ENCODE measurements at places on chromosomes 3 and 15.

- no peak for DNase-seq
Observed at GRCh38 chr3:133820129-133820528, 14.5 kb downstream of the SRPRB start.

DNA sequence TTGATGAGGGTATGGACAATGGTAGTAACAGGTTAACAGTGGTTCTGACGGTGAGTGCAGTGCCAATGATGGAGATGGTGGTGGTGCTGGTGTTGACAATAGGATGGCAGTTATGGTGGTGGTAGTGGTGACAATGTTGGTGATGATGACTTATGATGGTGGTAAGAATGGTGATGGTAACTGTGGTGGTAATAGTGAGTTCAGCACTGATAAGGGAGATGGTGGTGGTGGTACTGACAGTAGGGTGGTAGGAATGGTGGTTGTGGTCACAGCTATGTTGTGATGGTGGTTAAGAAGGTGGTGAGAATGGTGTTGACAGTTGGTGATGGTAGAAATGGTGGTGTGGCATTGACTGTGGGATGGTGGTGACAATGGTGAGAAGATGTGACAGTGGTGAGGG is 13.4 kb upstream of the INSYN1 start:
- no peak for DNase-seq

GRCh38 chr3:42161050-42161935 is 70.1 kb downstream of the TRAK1 start:
- DNase-seq: no peak

DNA sequence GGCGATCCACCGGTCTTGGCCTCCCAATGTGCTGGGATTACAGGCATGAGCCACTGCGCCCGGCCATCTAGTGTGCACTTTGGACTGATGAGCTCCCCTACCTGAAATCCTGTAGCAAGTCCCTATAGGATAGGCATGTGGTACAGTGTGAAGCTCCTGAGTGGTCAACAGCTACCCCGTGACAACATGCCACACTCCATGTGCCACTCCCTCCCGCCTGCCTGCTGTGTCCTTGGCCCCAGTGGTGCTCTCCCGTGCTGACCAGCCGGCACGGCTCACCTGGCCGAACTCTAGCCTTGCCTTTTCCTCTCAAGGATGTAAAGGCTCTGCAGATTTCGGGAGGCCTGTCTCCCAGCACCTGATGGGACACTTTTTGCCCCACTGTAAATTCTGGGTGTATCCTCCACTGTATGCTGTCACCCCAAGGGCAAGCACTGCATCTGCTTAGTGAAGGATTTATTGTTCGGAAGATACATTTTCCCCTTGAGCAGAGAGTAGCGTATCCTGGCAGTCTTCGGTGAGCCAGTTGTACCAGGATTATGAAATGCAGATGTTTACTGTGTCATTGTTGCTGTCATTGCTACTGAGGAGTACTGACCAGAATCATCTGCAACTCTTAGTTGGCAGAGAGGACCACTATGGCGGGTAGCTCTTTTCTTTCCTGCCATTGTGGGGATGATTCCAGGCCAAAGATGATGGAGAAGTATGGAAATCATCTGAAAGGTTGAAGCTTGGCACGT is 64.7 kb downstream of the IGF1R start:
- no peak for DNase-seq

GRCh38 chr15:43541785-43542184 is 24.4 kb downstream of the MAP1A start:
- no peak for DNase-seq

- no peak for DNase-seq
Observed at GRCh38 chr15:77584201-77584600, 48.5 kb downstream of the LINGO1 start.

DNA sequence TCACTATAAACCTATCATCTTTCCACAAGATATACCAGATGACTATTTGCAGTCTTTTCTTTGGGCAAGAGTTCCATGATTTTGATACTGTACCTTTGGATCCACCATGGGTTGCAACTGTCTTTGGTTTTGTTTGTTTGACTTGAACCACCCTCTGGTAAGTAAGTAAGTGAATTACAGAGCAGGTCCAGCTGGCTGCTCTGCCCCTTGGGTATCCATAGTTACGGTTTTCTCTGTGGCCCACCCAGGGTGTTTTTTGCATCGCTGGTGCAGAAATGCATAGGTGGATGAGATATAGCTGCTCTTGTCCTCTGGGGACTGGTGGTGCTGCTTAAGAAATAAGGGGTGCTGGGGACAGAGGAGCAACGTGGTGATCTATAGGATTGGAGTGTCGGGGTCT is 33.8 kb downstream of the CHDH start:
- no peak for DNase-seq

GRCh38 chr3:101513419-101513986 is 491 bp upstream of the SENP7 start:
- DNase-seq: no peak

DNA sequence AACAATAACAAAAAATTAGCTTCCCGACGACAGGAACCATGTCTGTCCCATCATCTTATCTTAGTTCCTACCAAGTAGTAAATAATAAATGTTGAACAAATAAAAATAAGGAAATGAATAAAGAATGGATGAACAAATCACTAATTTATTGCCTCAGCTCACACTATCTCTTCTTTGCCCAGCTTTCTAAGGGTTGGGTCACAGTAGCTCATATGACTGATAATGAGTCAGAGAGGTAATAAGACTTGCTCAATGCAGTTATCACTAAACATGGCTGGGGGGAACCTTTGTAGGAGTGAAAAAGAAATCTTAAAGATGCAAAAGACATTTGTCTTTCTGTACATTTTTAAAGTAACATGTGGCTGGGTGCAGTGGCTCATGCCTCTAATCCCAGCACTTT is 182.2 kb downstream of the WDR76 start:
- no peak for DNase-seq

DNA sequence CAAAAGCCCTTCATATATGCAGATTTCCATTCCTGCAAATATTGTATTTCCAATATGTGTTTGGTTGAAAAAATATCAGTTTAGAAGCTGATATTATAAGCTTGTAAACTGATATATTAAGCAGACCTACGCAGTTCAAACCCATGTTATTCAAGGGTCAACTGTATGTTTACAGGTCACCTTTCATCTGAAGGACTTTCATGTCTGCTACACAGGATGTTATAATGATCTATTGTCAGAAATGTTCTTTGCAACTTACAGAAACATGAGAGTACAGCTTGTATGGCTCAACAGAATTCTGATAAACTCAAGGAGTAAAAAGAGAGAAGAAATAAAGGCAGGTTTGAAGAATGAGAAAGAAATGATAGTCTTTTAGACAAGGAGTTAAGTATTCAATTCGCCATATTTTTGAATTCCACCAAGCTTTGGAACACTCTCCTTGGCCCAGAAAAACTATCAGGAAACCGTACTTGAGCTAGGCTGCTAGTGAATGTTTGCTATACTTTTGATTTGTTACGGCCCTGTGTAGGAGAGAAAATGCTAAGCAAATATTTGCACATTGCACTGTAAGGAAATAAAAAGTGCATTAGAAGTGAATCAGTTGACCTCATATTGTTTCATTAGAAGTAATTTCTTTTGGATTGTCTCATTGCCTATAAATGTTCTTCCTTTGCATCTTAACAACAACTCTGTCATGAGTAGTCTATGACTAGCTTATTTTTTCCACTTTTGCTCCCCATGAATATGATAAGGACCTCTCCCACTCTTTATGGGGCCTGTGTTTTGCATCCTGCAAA is 81.2 kb downstream of the NEK11 start:
- no peak for DNase-seq

- DNase-seq: no peak
Observed at GRCh38 chr15:45496658-45497057, 25.9 kb downstream of the SLC30A4 start.

DNA sequence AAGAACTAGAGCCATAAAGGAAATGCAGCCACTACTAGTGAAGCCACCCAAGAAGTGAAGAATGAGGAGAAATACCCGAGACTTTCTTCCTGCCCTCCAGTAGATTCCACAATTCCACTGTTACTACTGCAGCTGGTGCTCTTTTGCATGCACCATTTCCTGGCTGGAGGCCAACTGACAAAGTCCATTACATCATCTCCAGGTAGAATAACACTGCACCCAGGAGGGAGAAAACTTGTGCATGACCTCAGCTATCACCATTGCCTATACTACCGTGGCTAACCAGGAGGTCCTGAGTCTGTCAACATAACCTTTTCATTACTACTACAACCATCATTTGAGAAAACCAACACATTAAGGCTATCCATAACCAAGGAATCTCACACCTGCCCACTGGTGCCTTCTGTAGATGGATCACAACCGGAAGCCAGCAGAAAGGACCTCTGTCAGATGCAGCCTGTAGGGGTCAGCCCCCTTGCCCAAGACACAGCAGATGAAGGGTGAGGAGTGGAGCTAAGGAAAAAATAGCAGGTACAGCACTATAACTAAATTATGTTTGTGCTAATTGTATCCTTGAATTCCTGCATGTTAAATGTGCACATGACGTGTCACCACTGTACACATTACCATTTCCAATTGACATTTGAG is 200.8 kb upstream of the C2CD4B start:
- no peak for DNase-seq

GRCh38 chr3:52254608-52255007 is 9.0 kb downstream of the PPM1M start:
- no peak for DNase-seq

DNA sequence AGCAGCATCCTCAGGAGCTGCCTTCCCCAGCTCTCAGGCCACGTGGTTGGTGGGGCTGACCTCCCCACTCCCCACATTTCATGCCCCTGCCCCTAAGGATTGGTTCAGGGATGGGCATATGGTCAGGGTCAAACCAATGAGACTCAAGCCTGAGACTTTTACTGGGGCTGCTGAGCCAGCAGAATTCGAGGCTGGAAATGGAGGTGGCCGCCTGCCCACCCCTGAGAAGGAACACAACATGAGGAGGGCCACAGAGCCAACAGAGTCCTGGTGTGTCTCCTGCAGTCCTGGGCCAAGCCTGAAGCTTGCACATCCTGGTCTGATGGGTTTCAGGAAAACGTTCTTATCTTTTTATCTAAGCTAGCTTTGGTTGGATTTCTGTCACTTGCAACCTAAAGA is 5.9 kb downstream of the EHD4 start:
- no peak for DNase-seq

DNA sequence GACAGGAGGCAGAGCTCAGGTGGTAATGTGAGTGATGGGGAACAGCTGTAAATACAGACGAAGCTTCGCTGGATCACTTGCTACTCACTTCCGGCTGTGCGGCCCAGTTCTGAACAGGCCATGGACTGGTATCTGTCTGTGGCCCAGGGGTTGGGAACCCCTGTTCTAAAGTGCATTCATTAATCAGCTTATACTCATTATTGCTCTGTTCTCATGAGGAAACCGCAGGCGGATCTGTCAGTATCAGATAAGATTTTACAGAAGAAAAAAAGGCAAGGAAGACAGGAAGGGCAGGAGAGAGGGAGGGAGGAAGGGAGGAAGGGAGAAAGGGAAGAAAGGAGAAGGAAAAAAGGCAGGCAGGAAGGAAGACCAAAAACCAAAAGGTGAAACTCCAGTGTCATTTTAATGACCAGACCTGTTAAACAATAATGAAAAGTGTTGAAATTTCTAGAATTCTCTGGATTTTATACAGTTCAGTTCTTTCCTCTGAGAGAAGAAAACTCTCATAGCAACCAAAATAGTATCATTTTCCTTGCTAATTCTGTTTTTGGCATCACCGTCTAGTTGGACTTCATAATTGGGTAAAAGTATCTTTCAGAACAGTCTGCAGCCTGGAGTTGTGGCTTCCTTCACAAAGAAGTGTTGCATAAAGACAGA is 128.0 kb upstream of the PROK2 start:
- DNase-seq: no peak

- DNase-seq: no peak
Observed at GRCh38 chr3:115804200-115804599, 180.9 kb downstream of the GAP43 start.

GRCh38 chr15:78092261-78093041 is at the start of gene SH2D7:
Gene SH2D7, plus strand, starts transcription at chr15:78092561. Its CDS starts 24 bp downstream, at chr15:78092585.
- no peak for DNase-seq

GRCh38 chr3:193129607-193130006 is 111.4 kb upstream of the PLAAT1 start:
- DNase-seq: no peak

- no peak for DNase-seq
Observed at GRCh38 chr3:154690413-154690812, 260.4 kb upstream of the GPR149 start.

GRCh38 chr3:180330440-180330839 is 271.5 kb upstream of the TTC14 start:
- DNase-seq: no peak

- no peak for DNase-seq
Observed at GRCh38 chr3:141998669-141999290, 122.3 kb downstream of the ATP1B3 start.

- no peak for DNase-seq
Observed at GRCh38 chr3:172449466-172450149, 1.4 kb upstream of the GHSR start.

- no peak for DNase-seq
Observed at GRCh38 chr3:135966271-135966961, 888 bp downstream of the PPP2R3A start.

DNA sequence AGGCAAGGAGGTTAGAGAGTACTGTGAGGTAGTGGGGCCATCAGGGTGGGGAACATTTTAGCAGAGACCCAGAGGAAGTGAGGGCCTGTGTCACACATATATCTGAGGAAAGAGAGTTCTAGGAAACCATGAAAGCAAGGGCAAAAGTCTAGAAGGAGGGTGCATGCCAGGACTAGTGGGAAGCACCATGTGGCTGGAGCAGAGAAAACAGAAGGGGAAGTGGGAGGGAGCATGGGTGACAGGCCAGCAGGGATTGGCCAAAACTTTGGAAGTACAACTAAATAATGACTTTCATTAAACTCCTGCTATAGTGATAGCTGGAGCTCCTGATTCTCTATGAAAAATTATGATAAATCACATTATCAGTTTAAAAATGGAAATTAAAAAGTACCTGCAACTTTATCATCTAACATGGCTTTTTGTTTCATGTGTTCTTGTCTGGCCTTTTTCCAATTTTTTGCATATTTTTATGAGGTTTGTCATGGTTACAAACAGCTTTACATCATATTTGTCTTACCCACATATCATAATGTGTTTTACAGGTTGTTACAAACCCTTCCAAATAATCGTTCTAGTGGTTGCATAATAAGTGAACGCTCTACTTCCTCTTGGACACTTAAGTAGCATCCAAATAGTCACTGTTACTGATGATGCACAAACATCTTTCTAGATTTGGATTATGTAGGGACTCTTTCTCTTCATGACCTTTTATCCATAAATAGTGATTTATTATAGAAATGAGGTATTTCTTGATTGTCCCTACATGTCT is 168.3 kb downstream of the NEK10 start:
- DNase-seq: no peak

DNA sequence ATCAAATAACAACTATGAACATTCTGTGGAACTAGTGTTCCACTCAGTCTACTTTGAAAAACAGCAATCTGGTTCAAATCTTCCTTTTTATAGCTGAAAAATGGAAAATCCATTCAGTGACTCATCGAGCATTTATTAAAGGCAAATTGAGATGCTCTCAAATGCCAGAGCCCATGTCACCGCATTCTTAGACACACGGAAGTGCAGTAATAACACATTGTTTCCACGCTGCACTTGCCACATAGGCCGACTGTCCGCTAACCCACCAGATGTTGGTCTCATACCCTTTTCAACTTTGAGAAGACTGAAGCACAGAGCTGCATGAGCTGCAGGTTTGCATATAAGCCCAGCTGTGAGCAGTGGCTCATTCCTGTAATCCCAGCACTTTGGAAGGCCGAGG is 95.9 kb downstream of the TMEM266 start:
- DNase-seq: no peak

Data from stimulated activated CD8-positive, alpha-beta memory T cell treated with anti-CD3 and anti-CD28 coated beads, Interleukin-4, amount 100 ng/mL, for 1 hour (primary cell).